ENCODE measurements at places on chromosomes 4 and X.

DNA sequence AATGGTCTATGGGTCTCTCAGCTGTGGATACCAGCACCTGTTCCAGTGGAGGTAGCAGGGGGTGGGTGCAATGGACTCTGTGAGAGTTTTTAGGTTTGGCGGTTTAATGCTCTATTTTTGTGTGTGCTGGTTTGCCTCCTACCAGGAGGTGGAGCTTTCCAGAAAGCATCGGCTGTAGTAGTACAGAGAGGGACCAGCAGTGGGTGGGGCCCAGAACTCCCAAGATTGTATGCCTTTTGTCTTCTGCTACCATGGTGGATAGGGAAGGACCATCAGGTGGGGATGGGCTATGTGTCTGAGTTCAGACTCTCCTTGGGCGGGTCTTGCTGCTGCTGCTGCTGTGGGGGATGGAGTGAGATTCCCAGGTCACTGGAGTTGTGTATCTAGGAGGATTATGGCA is 557.2 kb upstream of the GRID2 start:
- no peak for DNase-seq

DNA sequence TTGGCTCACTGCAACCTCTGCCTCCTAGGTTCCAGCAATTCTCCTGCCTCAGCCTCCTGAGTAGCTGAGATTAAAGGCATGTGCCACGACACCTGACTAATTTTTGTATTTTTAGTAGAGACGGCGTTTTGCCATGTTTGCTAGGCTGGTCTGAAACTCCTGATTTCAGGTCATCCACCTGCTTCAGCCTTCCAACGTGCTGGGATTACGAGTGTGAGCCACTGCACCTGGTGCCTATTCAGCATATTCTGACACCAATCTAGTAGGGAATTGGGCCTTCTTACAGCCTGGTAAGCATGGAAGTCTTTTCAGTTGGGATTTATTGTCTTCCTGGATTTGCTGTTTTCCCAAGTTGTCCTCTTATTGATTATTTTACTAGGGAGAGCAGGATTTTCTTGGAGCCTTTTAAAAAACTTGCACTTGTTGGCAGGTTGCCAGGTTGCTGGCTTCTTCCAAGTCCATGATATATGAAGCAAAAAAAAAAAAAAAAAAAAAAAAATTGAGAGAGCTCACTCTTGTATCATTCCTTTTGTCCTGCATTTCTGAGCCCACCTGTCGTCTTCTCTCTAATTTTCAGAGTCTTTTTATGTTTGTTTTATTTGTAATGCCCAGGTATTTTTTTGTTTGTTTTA is 43.7 kb downstream of the TMPRSS11E start:
- DNase-seq, result no peak

- DNase-seq, result no peak
Measured at GRCh38 chr4:89152972-89153371, 41.6 kb downstream of the TIGD2 start.

DNA sequence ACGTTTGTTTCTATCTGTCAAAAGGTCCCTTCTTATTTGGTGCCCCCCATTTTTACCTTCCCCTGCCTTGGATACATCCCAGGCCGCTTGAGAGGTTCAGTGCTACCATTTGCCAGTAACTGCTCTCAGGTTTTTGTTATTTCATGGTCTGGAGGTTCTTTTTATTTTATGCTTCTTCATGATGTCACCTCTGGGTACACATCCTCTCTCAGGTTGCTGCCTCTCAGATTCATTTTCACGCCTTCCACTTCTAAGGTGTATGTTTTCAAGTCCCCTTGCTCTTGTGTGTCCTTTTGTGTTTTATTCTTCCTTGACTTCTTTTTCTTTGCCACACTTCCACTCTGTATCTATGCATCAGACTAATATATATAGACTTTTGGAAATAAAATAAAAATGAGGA is 640.1 kb upstream of the AADAT start:
- DNase-seq, result no peak

- no peak for DNase-seq
Measured at GRCh38 chr4:23005691-23006090, 313.0 kb downstream of the GBA3 start.

GRCh38 chr4:15550491-15550890 is 80.8 kb downstream of the CC2D2A start:
- DNase-seq, result no peak

GRCh38 chr4:111871802-111872201 is 273.5 kb upstream of the FAM241A start:
- no peak for DNase-seq

DNA sequence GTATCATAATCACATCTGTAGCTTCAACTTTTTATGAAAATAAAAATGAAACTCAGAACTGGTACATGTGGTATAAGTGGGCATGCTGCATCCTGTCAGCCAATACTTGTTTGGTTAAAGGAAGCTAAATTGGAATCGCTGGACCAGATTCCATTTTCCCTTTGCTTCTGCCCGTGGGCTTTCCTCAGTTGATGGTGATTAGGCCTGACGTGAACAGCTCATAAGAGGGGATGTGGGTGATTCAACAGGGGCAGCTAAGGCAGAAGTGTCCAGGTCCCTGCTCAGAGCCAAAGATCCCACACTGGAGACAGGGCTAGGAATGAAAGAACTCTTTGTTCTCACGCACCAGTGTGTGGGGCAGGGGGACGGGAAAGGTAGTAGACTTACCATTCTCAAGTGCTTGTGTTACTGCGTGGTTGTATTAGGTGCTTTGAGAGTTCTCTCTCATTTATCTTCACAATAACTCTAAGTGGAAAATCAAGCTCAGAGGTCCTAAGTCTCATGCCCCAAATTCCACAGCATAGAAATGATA is 63.2 kb upstream of the GUCY1A1 start:
- no peak for DNase-seq

DNA sequence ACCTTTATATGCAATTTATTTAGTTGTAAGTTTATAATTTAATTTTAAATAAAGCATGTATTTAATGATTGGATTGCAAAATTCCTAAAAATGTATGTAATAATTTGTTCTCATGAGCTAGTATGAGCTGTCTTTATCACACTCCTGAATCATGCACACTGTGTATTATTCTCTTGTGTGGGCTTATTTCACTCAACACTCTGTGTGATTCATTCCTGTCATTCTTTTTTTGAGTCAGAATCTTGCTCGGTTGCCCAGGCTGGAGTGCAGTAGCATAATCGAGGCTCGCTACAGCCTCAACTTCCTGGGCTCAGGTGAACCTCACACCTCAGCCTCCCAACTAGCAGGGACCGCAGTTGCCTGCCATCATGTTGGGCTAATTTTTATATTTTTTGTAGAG is 123.1 kb upstream of the SLC34A2 start:
- no peak for DNase-seq

- no peak for DNase-seq
Measured at GRCh38 chr4:81429607-81430006, 42.1 kb downstream of the RASGEF1B start.

- no peak for DNase-seq
Measured at GRCh38 chrX:152155766-152156310, 17.5 kb upstream of the MAGEA10 start.

DNA sequence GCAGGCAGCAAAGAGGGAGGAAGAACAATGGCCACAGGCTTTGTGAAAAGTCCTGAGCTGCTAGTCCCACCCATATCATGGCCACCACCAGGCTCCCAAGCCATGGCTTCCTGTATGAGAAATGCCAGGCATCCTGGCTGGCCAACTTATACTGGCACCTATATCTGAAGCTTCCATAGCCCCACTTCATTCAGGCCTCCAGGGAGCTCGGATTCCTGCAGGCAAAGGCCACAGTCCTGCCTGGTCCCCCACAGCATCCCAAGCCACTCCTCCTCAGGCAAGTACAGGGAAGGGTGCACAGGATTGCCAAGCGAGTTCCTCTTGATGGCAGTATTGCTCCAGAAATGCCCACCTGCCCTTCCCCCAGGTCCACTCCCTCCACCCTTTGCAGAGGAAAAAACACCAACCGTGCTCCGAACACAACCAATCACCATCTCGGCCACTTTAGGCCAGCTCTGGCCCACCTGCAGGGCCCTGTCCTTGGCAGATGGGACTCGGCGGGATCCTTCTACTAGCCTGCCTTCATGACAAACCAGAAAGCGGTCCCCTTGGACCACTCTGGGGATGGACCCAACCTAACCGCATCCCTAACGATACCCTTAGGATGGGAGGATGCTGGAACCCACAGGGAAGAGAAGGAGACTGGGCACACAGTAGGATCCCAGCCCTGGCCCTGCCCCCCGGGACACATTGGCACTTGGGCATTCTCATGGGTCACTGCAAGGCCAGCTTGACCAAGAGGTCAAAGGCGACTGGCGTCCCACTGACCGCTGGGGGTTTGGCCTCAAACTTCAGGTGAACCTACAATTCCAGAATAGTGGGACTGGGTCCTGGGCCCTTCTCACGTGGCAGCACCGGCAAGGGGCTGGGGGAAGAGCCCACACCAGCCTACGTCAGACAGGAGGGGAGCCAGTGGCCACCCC is 220.4 kb upstream of the AGTR2 start:
- no peak for DNase-seq

DNA sequence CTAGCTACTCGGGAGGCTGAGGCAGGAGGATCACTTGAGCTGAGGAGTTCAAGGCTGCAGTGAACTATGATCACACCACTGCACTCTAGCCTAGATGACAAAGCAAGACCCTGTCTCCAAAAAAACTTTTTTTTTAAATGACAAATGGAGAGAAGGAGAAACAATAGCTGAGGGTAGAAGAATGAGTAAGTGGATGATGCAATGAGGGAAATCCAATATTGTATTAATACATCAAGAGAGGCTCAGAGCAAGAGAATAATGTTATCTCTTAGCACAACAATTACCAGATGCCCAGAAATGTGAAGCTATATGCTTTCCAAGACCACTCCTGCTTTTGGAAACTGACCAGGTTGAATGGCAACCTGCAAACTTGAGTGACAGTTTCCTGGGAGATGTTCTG is 19.9 kb upstream of the GPR173 start:
- no peak for DNase-seq

DNA sequence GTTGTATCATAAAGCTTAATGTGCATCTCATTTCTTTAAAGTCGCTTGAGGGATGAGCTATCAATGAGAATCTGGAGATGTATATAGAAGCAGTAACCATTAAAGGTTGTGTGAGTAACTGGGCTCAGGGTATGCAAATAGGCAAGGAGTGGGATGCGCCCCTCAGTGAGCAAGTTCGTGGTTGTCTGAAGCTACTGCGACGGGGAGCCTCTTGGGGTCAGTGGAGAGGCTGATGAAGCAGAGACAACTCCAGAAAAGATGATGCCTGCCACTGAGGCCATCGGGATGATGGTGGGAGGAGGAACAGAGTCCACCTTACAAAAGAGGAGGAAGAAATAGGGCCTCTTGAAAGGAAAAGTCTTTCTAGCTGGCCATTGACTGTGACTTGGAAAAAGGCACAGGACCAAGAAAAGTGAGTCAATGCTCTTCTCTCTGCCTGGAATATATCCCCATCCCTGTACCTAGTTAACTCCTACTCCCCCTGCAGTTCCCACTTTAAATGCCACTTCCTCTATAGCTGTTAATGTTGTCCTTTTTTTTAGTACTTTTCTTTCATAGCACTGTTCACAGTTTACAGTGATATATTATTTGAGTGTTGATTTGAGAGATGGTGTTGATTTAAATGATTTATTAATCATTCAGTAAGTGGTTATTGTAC is 51.4 kb upstream of the LSM6 start:
- no peak for DNase-seq
